Esophagus squamous epithelium (tissue), 5 donors: ENCODE measurements at places on chromosomes 12 and 14.

DNA sequence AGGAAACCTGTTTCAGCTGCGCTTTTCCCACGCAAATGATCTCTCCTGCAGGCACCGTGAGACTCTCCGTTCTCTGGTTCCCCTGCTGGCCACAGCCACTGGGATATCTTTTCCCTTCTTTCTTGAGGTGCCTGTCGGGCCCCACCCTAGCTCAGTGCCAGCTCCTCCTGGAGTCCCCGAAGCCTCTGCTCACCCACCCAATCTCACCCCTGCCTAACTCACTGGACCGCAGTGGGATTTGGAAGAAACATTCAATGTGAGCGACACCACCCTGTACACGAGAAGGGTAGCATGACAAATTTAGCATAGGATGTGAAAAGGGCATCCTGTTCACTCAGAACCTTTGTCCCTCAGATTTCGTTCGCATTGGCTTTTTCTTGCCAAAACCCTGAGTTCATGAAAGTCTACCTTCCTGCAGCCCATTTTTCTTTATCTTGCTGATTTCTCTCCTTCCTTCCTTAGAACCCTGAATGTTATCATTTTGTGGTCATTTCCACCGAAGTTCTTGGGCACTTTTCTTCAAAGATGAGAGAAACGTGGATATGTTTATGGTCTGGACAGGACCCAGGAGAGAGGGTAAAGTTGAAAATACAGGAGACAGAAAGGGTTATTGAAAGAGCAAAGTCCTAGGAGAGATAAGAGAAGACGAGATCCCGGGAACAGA, 63.6 kb upstream of the ELK3 start:
- DNase-seq: no peak

DNA sequence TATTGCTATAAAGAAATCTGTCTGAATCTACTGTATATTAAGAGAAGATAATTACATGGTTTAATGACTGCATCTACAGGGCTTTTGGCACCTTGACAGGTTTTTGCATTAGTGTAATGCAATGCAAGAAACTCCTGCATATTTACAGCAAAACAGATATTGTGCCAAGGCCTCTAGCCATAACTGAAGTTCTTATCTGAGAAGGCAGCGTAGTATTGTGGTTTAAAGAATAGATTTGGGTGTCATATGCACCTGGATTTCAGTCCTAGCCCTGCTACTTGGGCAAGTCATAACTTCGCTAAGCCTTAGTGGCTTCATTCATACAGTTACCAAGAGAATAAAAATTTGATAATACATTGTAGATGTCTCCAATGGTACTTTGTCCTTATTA, 350.1 kb downstream of the CCDC91 start:
- no peak for DNase-seq

DNA sequence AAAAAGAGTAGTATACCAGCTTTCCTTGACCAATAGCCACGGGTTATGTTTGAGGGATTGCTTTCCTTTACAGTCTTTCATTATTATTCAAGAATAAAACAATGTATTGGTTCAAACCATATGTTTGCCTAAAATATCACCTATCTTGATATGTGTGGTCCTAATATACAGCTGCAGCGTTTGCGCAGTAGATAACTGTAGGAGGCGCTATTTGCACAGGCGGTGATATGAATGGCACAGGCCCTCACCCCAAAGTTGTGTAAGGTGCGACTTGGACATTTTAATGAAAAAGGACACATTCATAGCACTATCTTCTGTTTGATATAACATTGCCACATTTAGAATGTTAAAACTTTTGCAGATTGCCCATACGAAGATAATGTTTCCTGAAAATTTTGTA, 298.4 kb downstream of the TRHDE start:
- no peak for DNase-seq

- no peak for DNase-seq
These were observed 71.6 kb upstream of the STXBP6 start for GRCh38 chr14:25121337-25122129.

DNA sequence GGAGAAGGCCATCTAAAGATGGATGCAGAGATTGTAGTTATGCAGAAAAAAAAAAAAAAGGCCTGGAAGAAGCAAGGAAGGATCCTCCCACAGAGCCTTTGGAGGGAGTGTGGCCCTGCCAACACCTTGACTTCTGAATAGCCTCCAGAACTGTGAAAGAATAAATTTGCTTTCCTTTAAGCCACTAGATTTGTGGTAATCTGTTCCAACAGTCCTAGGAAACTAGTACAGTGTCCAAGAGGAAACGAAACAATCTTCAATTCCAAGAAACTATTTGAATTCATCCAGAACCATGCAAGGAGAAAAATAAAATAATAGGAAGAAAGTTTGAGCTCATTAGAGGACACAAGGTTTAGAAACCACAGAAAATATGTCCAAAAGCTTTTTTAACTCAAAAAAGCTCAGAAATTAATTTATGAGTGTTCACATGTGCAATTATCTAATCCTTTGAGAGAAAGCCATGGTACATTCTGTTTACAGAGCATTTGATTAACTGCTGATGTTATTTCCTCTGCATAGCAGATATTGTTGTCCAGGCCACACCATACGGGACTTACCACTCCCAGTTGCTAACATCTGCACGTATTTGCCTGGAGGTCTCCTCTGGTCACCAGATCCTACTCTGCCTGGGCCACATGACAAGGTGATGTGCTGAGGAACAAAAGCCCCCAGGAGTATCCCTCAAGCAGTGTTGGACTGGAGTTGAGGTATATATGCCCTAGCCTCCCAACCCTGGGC, 30.0 kb upstream of the STAB2 start:
- no peak for DNase-seq
